H9 (cell line): ENCODE measurements at places on chromosomes 6 and 20.

- DNase-seq = no peak
Observed at GRCh38 chr6:72559067-72559466, 62.8 kb upstream of the KCNQ5 start.

DNA sequence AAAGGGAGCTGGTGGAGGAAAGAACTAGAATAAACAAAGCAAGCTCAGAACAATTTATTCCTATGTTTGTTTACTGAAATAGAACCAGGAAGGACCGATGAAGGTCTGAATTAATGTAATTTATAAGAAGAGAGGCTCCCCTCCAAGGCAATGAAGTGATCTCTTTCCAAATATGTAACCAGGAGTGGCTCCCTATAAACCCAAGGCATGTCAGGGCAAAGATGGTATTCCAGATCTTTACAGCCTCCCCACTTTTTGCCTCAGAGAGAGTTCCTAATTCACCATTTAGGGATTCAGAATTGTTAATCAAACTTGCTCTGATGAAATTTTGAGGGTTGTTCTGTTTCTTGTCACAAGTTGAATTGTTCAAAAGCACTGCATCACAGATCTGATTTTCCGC is 88.8 kb downstream of the HDGFL1 start:
- no peak for DNase-seq

DNA sequence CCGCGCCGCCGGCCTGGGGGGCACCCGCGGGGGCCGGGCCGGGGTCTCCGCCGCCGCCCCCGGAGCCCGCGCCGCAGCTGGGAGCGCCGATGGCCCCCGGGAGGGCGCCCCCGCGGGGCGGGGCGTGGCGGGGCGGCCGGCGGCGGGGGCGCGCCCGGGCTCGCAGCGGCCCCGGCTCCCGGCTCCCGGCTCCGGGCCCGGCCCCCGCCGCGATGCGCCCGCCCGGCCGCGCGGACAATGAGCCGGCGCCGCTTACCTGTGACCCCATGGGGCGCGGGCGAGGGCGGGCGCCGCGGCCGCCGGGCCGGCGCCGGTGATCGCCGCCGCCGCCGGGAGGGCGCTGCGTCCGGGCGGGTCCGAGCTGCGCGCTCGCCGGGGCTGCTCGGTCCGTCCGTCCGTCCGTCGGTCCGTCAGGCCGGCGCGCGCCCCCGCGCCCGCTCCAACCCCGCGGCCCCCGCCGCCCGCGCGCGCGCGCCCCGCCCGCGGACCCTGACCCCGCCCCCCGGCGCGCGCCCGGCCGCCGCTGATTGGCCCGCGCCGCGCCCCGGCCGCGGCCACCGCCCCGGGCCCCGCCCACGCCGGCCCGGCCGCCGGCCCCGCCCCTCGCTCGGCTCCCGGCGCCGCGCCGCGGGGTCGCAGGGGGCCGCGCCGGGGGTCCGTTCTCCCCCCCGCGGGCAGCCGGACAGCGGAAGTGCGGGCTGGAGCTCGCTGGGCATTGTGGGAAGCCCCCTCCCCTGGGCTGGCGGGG is at the start of gene ZBTB46:
ZBTB46 (minus strand) TSS at position 424 of the 748 bp plus-strand sequence. CDS start 40,507 bp downstream, outside the sequence.
- DNase-seq = no peak

DNA sequence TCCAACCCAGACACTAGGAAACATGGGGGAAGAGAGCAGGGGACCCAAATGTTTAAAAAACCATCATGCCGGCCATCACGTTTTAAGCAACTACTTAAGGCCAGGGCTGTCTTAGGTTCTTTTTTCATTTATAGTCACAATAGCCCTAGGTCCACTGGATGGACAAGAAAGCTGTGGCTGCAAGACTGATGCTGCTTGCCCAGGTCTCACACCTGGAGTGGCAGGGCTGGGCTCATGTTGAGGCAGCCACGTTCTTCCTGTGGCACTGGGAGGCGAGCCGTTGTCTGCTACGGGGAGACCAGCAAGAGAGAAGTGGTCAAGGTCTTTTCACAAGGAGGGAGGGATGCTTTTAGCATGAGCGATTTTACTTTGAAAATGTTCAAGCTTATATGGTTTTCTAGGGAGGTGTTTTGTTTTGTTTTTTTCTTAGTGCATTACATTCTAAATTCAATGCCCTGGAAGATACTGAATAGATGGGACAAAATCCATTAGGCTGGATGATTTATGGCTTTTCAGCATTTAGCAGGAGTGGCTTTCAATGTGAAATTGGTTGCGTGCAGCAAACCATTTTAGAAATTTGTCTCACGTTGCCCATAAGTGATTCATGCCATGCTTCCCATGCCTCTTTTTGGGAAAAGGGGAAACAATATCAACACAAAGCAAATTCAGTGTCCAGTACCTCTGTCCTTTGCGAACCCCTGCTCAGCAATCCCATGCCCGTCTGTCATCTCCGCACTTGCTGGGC is 106.6 kb upstream of the SNX9 start:
- no peak for DNase-seq

- DNase-seq = no peak
Observed at GRCh38 chr6:133380723-133381122, 139.6 kb downstream of the EYA4 start.

DNA sequence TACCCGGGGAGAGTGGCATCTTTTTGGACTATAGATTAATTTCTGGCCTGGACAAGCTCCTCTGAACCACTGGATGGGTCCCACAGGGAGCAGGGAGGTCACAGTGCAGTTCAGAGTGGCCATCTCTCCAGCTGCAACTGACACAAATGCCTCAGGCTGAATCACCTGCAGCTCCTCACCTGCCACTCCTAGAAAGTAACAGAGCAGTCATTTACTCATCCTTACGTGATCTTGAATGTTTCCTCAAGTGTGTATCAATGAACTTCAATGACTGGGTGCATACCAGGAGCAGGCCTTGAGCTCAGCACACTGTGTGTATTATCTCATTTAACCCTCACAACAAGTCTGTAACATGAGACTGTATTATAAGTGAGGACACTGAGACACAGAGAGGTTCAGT is 40.0 kb upstream of the SIRPG start:
- no peak for DNase-seq

GRCh38 chr20:64180673-64181072 is 16.4 kb downstream of the MYT1 start:
- no peak for DNase-seq

DNA sequence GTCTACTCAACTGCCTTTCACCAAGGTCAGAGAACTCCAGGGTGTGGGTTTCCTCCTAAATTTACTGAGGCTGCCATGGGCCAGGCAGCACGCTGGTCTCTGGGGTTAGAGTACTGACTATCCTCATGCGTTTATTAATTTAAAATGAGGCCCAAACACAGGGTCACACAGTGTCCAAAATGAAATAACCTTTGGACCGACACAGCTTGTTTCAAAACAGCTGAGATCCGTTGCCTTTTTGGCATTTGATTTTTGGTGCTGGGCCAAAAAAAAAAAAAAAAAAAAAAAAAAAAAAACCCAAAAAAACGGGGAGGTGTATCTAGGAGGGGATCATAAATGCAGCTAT is 14.6 kb upstream of the TOX2 start:
- DNase-seq = no peak
